ENCODE measurements at places on chromosomes 2 and 18.
A peak's percentile ranks its signal among the peaks of the same experiment; 100 is the strongest.

DNA sequence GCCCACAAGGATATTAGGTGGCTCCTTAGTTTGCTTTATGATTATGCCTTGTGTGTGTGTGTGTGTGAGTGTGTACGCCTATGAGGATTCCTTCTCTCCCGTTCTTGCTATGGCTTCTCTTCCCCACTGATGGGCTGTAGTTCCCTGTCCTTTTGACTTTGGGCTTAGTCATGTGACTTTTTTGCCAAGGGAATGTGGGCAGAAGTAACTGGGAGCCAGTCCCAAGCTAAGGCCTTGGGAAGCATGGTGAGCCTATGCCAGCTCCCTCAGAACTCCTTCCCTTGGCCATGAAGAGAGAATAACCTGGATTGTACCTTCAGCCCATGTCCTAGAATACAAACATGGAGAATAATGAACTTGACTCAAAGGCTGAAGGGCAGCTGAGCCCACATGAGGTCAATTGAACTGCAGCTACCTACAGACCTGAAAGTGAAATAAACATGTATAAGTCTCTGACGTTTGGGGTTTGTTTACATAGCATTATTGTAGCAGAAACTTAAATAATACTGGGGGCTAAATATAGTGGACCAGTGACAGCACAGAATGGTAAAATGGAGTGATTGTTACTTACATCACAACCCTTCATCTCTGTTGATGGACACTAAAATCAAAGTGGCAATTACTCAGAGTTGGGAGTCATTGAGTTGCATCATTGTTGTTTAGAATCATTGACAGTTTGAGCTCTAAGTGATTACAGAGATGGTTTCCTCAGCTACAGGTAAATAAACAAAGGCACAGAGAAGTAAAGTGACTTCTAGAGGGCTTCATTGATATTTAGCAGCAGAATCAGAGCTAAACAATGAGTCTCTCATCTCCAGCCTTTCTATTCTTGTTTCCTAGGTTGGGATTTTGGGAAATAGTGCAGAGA, 15.3 kb upstream of the IL36G start:
- no peak for DNase-seq

GRCh38 chr2:121182520-121182919, 102.5 kb downstream of the TFCP2L1 start:
- no peak for DNase-seq

- DNase-seq = no peak
Observed at GRCh38 chr2:220282236-220282635, 654.8 kb downstream of the SLC4A3 start.

DNA sequence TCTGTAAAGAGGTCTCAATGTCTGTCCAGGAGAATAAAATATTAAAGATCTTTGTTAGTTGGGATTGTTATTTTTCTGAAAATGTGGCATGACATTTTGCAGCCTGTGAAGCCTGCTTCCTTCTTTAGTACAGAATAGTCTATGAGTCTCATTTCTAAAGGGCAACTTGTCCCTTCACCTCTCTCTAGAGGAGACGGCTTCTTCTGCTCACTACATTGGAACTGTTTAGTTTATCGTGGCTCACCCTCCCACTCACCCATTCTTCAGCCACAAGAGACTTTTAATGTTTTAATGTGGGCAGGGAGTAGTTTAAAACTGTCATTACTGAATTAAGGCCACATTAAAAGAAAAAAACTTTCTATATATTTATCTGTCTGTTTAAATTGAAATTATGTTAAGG, 161.0 kb downstream of the BARD1 start:
- no peak for DNase-seq

- DNase-seq = no peak
Observed at GRCh38 chr2:221109552-221109951, 462.6 kb downstream of the EPHA4 start.

DNA sequence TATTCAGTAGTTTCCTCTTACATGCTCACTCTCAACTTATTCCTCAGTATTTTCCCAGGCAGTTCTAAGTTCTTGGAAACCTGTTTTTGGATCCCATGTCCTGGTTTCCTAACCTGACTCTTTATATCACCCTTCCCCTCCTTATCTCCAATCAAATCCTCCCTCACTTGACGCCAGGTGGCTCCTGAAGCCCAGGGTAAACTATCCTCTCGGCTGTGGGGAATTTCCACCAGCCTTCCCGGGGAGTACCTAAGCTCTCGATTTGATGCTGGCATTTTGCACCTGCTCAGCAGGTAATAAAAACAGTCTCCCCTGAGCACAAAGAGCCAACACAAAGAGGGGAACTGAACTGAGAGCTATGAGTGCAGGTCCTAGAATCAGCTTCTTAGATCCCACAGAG, 538.0 kb downstream of the SLC4A3 start:
- DNase-seq = no peak

DNA sequence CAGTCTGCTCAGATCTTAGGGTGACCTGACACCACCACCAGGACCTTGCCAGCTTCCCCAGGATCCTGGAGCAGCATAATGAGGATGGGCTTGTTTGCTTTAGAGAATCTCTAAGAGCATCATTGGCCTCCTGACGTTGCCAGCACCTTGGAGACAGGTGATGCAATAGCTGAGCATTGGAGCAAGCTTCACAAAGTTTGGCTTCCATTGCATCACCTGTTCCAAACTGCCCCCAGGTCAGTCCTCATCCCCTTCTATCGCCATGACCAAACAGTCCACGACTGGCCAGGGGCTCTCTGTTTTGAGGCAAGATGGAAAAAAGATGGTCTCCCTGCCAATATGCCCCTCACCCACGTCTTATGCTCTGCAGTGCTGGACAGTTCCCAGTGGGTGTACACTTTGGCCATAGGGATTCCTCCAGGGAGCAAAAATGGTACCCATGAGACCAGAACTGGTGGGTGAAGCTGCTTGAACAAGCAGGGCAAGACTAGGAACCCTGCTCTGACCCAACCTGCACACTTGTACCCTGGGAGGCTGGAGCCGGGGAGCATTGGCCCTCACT, 22.6 kb upstream of the AGAP1 start:
- no peak for DNase-seq

GRCh38 chr2:42029171-42029570, 18.6 kb upstream of the PKDCC start:
- DNase-seq = no peak

DNA sequence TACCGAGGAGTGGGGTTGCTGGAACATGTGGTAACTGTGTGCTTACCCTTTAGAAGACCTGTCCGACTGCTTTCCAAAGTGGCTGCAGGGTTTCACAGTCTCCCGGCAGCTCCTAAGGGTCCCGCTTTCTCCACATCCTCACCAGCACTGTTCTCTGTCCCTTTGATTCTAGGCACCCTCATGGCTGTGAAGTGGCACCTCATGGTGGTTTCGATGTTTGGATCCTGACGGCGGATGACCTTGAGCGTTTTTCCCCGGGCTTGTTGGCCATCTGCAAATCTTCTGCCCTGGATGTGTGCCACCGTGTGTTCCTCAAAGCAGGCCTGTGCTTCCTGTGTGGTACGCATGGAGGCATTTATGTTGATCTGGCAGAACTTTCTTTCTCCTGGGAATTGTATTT, 292.5 kb upstream of the HDAC4 start:
- DNase-seq = no peak

GRCh38 chr2:39701137-39701536, 35.4 kb downstream of the TMEM178A start:
- no peak for DNase-seq

DNA sequence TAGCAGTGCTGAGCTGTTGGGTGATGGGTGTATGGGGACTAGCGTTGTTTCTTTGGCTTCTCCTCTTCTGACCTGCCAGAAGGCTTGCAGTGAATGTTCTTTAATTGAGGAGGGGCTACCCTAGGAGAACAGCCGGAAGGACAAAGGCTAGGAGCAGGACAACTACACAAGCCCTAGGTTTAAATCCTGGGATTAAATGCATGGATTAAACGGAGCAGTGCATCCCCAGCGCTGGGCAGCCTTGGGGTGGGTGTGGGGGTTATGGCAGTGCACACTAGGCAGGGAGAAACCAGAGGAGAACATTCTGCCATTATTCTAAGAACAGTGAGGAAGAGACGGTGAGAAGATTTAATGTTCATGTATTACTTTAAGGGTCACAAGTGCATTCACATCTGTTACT, 86.4 kb upstream of the MCFD2 start:
- DNase-seq = no peak

- peak; percentile 46 for DNase-seq
Observed at GRCh38 chr2:240963868-240964703, 34.3 kb upstream of the SNED1 start.

GRCh38 chr2:12014088-12014960, 267.9 kb downstream of the LPIN1 start:
- peak; percentile 53 for DNase-seq

GRCh38 chr2:23158306-23158705, 226.7 kb upstream of the KLHL29 start:
- DNase-seq = no peak

DNA sequence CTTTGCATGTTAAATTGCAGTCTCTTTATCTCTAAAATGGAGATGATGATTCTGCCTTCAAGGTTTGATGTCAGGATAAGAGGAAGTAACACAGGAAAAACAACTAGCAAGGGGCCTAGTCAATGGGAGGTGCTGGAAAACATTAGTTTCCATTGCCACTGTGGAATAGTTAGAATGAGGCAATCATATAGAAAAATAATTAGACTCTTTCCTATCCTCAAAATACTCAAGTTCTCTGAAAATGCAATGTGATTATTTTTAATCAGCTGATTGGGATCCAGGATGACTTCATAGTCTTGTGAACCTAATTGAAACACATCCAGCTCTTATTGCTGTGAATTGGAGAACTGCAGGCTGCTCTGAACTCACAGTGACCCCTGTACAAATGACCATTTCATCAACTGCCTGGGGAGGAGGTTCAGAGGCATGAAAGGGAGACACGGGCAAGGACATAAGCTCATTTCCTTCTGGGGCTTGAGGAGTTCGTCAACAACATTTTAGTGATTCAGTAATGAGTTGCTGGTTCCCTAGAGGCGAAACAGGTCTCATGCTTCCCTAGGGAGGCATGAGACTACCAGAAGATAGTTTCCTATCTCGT, 422.5 kb downstream of the LPIN1 start:
- DNase-seq = no peak

GRCh38 chr2:234289834-234290590, 206.9 kb downstream of the ARL4C start:
- DNase-seq = no peak

DNA sequence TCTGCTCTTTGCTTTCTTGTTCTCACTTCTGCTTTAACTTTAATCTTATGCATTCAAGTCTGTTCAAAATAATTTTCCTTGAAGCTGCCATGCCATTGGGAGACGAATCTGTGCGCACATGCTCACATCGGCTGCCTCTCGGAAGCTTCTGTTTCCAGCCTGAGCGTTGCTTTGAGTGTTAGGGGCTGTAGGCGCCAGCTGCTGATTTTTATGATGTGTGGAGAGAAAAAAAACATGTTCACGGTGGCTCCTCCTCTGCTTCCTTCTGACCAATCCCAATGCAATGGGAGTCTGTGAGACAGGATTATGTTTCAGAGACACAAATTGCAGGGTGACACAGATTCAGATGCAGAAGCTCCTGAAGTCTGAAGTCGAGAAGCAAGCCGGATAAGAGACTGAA, at the start of gene MC4R:
Gene MC4R (minus strand): TSS at position 180 of the 400 bp plus-strand sequence. CDS start 426 bp downstream, outside the sequence.
- no peak for DNase-seq

DNA sequence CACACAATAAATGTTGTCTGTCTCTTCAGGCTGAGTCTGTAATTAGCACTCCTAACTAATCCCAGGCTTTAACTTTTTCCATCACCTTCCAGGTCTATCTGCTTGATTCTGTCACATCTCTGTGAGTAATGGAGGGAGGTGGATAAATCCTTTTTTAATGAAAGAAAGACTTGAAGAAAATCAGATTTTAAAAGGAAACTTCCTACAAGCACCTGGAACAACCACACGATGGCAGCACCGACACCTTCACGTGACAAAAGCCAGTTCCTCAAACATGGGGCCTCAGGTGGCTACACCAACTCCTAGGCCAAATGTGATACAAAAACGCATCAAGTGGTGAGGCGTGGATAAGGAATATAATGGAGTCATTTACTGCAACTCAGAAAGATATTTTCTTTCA, 41.8 kb downstream of the TGFBRAP1 start:
- no peak for DNase-seq

DNA sequence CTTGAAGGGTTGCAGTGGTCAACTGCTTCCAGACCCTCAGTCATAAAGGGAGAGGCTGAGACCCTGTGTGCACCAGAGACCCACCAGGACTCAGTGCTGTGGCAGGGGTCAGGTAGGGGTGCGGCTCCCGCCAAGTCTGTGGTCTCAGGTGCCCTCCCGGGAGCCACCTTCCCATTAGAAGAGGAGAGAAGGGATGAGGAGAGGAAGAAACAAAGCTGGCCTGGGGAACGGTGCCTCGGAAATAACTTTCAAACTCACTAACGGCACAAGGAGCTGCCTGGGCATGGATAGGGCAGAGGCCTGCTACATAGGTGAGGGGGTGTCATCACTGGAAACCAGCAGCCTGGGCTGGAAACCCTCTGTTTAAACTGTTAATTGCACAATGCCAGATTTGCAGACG, 84.9 kb downstream of the TPO start:
- peak; percentile 14 for DNase-seq

All from lower lobe of right lung (tissue), 2 donors.